ENCODE measurements at places on chromosomes 13 and 19.

- no peak for DNase-seq
Observed at GRCh38 chr19:43624933-43625332, 5.5 kb upstream of the ZNF428 start.

DNA sequence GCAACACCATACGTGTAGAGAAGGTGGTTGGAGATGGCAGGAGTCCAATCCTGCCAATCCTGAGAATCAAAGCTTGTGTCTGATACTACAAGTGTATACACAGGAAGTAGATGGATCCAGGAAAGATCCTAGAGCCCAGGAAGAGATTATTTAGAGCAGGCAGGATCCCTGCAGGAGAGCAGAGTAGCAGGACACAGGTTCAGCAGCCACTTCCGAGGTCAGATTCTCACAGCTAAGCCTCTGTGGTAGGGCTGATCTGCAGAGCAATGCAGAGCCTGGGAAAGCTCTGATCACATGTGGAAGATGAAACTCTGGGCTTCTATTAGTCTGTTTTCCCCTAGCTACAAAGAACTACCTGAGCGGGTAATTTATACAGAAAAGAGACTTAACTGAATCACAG, 28.5 kb upstream of the ZNF331 start:
- DNase-seq, result no peak

- no peak for DNase-seq
Observed at GRCh38 chr19:40641281-40641680, 40.1 kb downstream of the LTBP4 start.

- DNase-seq, result peak; percentile 2
Observed at GRCh38 chr13:36074659-36075058, 56.5 kb downstream of the DCLK1 start.

DNA sequence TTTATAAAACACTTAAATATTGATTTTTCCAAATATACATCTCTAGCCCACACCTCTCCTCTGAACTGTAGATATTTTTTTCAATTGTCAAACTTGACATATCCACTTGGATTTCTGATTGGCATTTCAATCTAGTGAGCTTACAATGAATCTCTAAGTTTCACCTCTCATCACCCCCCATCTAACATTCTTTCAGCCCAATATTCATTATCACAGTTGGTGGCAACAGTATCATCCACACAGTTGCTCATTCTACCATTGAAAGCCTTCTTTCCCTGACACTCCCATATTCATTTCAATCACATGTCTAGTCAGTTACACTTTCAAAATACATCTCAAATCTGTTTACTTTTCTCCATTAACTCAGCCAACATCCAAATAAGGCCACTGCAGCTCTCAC, 385.2 kb downstream of the PCDH20 start:
- no peak for DNase-seq

DNA sequence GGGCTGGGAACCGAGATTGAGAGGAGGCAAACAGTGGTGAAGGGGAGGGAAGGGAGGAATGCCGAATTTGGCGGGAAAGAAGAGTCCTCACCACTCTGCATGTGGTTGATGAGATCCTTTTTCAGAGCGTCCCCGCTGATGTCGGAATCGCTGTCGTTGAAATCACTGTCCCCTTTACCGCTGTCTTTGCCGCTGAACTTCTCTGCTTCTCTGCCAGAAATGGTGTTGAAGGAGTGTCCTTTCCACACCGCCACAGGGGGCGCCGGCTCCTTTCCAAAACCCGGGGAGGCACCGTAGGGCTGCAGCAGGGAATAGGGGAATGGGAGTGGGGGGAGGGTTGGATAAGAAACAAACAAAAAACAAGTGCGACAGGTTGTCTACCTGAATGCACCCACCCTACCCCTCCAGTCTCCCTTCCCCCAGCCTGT, 3.1 kb downstream of the PCDH8 start:
- DNase-seq, result no peak

GRCh38 chr13:50537029-50537428, 306.5 kb downstream of the DLEU7 start:
- DNase-seq, result no peak

DNA sequence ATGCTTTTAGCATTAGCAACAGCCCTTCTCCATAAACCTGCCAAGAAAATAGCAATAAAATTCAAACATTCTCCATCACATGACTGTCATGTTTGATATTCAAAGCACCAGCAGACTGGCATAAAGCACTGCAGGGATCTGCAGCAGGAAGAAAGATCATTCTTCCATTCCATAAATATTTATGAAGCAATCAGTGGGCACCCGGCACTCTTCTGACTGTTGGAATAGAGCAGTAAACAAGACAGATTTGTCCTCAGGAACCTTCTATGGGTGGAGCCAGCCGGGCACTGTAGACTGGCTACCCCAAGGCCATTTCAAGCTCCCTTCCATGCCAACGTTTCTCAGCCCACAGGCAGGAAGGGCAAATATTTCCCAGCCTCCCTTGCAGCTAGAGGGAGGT, 25.5 kb downstream of the PLA2G4C start:
- DNase-seq, result no peak

DNA sequence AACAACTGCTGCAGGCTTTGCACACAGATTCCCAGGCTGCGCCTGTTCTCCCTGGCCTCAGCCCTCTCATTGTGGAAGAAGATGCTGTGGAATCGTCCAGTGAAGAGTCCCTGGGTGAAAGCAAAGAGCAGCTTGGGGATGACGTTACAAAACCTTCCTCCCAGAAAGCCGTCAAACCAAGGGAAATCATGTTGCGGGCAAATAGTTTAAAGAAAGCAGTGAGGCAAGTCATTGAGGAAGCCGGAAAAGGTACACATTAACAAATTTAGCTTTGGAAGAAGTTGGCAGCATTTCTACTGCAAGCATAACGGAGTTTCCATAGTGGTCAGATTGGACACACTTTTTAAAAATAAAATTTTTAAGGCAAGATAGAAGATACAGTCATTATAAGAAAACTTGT, 82.9 kb upstream of the AKAP11 start:
- DNase-seq, result no peak

DNA sequence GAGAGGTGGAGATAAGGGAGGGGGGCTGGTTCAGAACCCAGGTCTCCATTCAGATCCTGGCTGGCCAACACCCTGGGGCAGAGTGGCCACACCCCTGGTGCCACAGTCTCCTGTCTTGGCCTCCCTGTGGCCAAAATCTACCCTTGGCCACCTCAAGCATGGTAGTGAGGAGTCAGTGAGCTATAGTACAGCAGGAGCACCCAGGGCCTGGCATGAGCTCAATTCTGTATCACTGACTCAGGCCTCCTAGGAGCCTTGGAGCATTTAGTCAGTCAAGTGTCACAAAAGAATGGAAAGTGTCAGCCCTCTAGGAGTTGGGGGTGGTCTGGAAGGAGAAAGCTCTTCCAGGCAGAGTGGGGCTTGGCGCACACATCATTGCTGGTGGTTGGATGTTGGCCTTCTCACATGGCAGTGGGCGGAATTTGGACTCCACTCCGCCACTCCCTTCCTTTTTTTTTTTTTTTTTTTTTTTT, 6.6 kb upstream of the CD79A start:
- no peak for DNase-seq

DNA sequence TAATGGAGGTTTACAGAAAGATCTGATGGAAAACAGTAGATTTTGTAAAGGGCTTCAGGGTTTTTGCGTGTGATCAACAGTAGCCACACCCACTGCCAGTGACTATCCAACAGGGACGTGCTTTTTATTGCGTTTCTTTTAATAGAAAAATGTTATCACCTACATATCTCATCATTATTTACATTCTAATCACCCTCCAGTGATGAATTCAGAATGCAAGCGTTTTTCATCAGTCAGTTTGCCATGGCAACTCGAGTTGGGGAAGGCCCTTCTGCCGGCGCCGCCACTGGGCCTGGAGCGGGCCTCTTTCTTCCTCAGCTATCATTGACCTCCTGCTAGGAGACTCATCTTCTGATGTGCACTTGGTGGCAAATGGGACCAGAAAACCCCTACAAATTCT, 90.3 kb upstream of the TMTC4 start:
- no peak for DNase-seq

- no peak for DNase-seq
Observed at GRCh38 chr13:33351319-33351718, 65.8 kb upstream of the STARD13 start.

DNA sequence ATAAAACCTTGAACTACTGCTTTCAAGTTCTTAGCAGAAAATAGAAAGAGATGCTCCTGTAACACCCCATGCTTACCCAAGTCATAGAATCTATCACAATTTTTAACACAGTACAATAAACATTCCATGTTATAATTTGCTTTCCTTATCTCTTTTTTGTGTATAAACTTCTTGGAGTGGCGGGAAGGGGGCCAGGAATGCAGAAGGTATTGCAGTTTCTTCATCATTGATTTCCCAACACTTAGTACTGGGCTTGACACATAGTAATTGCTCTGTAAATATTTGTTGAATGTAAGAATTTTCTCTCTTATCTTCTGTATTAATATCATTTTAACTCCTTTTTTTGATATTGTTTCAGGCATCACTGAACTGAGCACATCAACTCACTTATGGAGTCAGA, 535.8 kb downstream of the KCTD12 start:
- no peak for DNase-seq

DNA sequence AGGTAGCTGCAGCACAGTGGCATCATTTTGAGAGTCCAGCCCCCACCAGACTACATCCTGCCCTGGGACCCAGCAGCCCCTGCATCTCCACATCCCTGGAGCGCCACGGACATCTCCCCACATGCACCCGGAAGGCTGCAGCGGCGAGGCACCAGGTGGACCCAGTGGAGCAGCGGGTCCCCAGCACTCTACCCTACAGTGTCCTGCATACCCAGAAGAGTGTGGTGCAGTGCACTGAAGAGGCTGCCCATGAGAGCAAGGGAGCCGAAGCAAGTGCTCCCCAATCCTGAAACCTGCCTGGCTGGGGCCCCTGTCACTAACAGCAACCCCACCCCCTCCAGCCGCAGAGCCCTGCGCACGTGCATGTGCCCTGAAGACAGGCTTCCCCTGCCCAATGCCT, 21.3 kb upstream of the SLC7A9 start:
- DNase-seq, result no peak

GRCh38 chr19:5828661-5829566, 10.6 kb downstream of the FUT6 start:
- peak; percentile 84 for DNase-seq

GRCh38 chr13:74927823-74928222, 554.1 kb downstream of the TBC1D4 start:
- no peak for DNase-seq

DNA sequence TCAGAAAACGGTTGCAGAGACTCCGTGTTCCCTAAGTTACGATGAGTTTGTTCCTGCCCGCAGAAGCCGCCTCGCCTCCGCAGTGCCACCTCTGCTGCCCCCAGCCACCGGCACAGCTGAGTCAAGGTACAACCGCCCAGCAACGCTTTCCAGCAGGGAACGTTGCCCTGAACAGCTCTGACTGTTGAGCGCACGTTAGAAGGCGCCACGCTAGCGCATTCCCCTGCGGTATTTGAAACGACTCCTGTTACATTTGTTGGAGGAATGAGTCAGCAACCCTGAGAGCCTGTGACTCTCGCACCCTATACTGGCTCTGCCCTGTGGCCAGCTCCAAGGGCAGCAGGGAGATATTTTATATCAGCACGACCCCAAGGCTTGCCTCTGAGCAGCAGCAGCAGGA, 302.8 kb downstream of the TEX29 start:
- DNase-seq, result no peak

- DNase-seq, result no peak
Observed at GRCh38 chr13:44058624-44059215, 179.0 kb downstream of the LACC1 start.

- DNase-seq, result no peak
Observed at GRCh38 chr13:95861296-95861695, 184.4 kb downstream of the DNAJC3 start.

DNA sequence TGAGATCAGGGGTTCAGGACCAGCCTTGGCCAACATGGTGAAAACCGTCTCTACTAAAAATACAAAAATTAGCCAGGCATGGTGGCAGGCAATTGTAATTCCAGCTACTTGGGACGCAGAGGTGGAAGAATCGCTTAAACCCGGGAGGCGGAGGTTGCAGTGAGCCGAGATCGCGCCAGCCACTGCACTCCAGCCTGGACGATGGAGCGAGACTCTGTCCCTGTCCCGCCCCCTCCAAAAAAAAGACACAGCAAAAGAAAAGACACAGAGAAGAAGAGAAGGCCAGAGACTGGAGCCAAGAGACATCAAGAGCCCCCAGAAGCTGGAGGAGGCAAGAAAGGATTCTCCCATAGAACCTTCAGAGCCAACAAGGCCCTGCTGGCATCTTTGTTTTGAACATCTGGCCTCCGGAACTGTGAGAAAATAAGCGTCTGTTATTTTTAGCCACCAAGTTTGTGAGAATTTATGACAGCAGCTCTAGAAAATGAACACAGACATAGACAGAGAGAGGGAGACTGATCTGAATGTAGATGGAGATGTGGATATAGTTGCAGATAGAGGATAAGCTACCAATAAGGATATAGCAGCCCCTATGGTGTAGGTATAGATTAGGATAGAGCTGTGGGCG, 25.7 kb upstream of the PNMA8B start:
- no peak for DNase-seq

GRCh38 chr13:92836171-92836570, 390.4 kb upstream of the GPC6 start:
- DNase-seq, result no peak

- DNase-seq, result peak; percentile 68
Observed at GRCh38 chr19:58059003-58059670, at the start of gene ZNF135. Gene ZNF135 (plus strand): TSS chr19:58059282. CDS start chr19:58060003, 721 bp downstream.

GRCh38 chr13:77893066-77893465, 25.6 kb downstream of the EDNRB start:
- no peak for DNase-seq

DNA sequence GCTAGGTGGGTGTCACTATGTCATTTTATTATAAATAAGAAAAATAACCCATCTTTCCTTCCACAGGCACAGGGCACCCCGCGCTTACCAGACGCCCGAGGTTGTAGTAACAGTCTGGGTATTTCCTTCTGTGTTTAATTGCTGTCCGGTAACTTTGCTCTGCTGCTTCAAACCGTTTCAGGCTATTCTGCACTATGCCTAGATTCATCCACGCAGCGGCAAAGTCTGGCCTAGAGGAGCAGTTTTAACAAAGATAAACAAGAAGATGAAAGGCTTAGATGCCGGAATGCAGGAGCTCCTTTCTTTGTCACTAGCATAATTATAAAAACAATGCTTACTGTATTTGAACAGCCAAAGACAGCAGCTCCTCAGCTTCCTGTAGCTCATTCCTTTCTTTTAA, 36.9 kb upstream of the GGACT start:
- no peak for DNase-seq

- DNase-seq, result no peak
Observed at GRCh38 chr13:50671497-50671850, 172.0 kb downstream of the DLEU7 start.

GRCh38 chr19:31214997-31215396, 134.2 kb downstream of the TSHZ3 start:
- DNase-seq, result no peak

GRCh38 chr19:36128392-36128736, 11.5 kb upstream of the CAPNS1 start:
- DNase-seq, result no peak

DNA sequence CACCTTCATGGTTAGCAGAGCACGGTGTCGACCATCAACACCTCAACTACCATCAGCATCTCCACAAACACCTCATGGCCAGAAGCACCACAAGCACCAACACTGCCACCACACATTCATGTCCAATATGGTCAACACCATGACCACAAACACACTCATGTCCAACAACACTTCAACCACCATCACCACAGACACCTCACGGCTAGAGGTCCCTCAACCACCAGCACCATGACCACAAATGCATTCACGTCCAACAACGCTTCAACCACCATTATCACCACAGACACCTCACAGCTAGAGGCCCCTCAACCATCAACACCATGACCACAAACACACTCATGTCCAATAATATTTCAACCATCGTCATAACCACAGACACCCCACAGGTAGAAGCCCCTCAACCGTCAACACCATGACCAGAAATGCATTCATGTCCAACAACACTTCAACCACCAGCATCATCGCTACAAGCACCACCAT, 10.2 kb downstream of the TRAPPC5 start:
- DNase-seq, result no peak

Data from NCI-H1092 (cell line).